ENCODE measurements at places on chromosomes 3 and 15. TPM values are rescaled to one million over a fixed set of nuclear protein-coding genes. Genes with fewer than 3 reads are reported as not detected.

- DNase-seq, result no peak
Measured at GRCh38 chr3:134065252-134066157, 35.8 kb upstream of the SLCO2A1 start.

Gene ACP3
- total RNA-seq, result 2.3 TPM

DNA sequence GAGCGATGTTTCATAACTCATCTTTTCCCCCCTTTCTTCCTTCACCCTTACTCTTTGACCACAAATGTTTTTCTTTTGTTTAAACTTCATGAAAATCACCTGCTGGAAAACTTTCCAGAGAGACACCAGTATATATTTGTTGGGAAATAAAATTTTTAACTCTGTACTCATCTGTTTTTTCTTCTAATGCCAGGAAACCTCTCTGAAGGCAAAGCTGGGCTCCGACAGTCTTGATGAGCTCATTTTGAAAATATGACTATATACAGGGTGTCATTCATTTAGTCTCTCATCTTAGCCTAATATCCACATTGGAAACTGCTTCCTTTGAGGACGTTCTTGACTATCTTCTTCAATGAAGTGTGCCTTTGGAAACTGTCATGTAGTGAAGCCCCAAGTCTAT, 339.6 kb upstream of the ROBO2 start:
- no peak for DNase-seq

Gene DNAH12
- total RNA-seq, result under 0.01 TPM

DNA sequence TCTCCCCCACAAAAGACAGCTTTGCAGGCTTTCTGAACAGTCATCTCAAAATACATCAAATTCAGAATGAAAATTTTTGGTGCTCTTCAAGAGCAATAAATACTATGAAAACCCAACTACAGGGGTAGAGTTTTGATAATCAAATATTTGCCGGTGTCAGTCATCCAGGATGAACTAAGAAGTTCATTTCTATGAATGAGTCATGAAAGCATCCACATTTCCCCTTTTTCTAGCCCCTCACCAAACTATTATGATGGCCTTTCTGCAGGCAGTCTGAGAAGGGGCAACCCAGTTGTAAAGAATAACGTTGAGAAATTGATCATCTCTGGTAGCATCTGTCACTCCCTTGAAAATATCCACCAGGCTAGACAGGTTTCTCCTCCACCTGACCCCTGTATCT, 3.1 kb upstream of the LPCAT4 start:
- DNase-seq, result no peak
